NCI-H1417 treated with DMSO at 0.1 percent for 48 hours (cell line): ENCODE measurements at places on chromosomes 2 and 18.
A peak's percentile ranks its signal among the peaks of the same experiment; 100 is the strongest.

- no peak for DNase-seq
These were observed 189.9 kb upstream of the NDUFV2 start for GRCh38 chr18:8912348-8913326.

- no peak for DNase-seq
These were observed 828.7 kb downstream of the SUCLG1 start for GRCh38 chr2:83630351-83630750.

DNA sequence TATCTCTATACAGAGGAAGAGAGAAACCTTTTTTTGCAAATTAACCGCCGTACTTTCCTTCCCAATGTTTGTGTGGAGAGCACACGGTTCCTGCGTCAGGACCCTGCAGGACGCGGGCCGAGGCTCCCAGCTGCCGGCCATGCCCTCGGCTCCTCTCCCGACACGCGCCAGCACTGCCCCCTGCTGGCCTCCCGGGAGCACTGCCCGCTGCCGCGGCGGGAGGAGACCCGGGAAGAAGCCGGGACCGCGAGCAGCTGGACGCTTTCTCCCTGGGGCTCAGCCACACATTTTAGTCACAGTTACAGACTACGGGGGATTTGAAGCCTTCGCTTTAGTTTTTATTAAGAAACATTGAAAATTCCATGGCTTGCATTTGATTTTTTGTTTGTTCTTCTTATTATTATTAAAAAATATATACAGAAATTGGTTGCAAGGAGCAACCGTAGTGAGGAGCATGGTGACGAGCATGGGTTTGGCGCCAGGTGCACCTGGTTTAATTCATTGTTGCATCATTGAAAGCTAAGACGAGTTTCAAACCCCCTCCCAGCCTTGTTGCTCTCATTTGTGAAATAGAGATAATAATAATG lies 401.2 kb downstream of the GALR1 start:
- DNase-seq, result peak; percentile 77

GRCh38 chr2:135786823-135787222 lies 45.2 kb downstream of the UBXN4 start:
- DNase-seq, result no peak

GRCh38 chr2:202098291-202098690 lies 25.2 kb downstream of the KIAA2012 start:
- DNase-seq, result no peak

- no peak for DNase-seq
These were observed 23.6 kb upstream of the LHCGR start for GRCh38 chr2:48779019-48779716.

GRCh38 chr2:198595721-198596120 lies 791.3 kb downstream of the PLCL1 start:
- no peak for DNase-seq

DNA sequence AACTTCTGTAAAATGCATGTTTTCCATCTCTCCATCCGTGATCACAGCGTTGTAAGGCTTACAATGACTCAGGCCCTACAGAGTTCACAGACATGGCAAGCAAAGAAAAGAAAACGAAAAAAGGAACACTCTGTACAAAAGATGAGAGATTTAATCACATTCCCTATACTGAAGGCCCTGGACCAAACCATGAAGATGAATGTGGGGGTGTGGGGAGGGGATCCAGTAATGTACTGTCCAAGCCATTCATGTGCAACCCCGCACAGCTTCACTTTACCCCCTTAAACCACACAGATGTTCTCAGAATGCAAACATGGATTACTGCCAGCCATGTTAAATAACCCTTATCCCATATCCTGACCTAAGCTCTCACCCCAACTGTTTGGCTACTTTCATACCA lies 391.1 kb downstream of the NCKAP5 start:
- DNase-seq, result no peak

DNA sequence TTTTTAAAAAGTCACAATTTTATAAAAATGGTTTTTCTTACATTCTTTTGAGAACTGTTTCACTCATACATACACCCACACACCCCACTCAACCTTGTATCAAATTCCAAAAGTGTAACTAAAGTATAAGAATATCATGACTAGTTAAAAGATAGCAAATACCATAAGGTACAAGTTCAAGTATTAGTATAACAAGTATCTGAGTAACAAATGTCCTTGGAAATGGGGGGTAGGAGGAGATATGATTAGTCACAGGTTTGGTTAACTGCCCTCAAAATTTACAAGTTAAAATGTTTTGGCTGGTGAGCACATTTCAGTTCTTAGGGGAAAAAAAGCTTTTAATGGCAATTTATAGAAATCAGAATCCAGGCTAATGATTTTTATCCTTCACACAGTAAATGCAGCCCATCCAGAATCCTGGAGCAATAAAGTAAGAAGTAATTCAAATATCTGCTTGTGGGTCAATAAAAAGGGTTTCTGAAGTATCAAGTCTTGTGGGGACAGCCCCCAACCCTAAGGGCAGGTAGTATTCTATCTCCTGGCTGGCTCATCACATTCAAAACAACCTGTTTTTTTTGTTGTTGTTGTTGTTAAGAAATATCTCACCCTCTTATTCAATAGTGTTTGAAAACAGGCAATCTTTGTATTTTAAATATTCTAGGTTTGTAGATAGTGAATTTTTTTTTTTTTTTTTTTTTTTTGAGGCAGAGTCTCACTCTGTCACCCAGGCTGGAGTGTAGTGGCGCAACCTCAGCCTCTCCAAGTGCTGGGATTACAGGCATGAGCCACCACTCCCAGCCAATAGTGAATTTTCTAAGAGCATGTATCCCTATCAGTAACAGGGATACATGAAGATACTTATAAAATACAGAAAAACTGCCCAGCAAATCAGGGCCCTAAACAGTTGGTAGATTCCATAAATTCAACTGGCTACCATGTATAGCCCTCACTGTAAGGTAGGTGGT lies 14.5 kb downstream of the IAH1 start:
- DNase-seq, result no peak

DNA sequence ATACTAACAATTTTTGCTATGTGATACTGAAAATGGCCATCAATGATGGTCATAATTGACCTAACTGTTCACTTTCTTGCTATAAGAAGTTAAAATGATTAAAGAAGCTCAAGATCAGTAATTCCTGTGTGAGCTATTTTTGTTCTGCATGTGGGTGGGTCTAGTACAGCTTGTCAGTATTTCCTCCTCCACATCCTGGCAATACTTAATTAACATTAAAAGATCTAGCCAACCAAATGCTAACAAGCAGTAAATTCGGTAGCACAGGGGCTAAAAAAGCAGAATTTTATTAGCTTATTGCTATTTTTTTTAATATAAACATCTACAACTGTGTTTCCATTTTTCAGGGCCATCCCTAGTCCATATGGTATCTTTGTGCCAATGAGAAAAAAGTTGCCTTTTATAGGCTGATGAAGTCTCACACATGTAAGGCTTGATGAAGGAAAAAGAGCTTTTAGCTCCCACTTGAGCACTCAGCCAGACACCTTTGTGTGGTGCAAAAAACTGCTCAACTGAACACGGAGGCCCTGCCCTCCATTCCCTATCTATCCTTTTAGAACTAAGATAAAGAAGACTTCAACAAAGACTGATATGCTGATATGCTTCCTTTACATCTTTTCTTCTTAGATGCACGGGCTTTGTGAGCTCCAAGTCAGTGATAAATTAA lies 4.9 kb upstream of the PNO1 start:
- DNase-seq, result no peak

DNA sequence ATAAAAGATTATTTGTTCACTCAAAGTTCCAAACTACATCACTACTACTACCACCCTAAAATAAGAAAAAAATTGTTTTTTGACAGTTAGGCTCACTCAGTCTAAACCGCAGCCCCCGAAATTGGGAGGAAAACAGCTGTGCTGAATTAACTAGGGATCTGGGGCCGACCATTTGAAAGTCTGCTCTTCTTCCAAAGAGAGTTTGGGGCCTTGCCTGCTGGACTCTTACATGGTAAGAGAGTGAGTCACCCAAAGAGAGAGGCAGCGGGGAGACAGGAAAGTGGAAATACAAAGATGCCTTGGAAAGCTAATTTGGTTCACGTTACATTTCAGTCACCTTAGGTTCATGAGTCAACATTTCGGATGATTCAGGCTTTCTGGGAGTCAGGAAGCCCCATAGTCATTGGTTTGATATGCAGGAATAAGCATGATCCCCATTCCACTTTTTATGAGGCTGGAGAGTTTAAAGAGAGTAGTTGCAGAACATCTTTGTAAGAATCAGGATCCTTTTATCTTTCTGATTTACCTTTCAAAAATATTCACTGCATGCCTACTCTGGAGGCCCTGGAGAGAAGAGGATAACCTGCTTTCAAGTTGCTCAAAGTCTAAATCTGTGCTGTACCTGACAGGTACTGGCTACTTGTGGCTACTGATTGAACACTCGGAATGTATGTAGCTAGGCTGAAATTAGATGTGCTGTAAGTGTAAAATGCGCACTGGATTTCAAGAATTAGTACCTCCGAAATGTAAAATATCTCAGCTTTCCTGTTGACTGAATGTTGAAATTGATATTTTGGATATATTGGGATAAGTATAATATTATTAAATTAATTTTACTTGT lies 995 bp upstream of the RTN4 start:
- DNase-seq, result peak; percentile 54

DNA sequence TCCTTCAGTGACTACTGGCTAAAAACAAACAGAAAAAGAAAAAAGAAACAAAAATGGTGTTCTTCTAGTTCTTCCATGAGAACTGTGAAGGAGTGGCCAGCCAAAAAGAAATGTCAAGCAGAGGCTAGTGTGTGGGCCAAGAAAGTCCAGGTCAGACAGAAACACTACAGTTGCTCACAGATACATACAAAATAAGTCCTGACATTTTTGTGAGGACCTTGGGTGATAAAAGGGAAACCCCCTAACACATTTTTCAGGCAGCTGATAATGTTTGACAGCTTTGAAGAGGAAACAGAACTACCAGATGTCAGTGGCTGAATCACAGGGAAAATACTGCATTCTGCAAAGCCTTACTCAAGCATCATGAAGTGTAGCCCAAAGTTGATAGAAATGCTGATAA lies 28.1 kb downstream of the ARHGAP25 start:
- no peak for DNase-seq

DNA sequence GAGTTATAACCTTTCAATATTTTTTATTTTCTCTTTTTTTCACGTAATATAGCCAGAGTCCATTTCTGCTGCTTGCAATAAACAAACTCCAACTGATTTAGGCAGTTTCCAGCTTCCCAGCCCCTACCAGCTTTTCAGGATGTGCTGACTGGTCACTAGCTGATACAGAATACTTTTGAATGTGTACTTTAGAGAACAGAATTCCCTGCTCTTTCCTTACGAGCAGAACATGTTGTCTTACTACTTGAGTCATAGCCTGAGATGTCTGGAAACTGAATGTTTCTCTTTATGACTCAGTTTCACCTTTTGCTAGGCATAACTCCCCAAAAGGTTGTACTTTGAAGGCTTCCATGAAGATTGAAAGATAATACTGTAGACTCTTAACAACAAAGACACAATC lies 44.5 kb upstream of the KCNE4 start:
- no peak for DNase-seq

DNA sequence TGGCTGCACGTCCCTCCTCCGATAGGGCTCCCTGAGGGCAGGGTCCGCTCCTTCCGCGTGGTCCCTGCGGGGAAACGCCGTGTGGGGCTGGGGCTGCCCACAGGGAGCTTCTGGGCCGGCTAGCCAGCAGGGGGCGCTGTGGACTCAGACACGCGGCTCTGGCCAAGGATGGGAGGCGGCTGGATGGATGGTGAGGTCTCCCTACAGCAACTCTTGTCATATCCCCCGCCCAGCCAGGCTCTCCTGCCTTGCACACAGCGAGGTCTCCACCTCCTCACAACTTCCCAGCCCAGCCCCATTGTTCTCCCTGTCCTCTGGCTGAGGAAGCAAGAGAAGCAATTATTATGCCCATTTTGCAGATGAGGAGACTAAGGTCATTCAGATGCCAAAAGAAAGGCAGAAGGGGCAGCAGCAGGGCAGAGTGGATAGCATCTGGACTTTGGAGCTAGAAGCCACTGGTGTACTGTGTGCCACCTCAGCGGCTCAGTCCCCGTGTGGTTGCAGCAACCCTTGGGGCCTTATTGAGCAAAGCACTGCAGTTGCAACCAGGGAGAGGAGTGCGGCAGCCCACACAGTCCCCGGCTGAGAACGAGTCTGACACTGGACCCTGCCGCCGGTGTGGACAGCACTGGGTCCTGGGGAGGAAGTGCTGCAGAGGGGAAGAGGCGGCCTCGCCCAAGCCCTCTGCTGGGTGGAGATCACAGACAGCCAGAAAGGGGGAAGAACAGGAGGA lies 99.0 kb downstream of the ZFP36L2 start:
- no peak for DNase-seq

GRCh38 chr2:110866466-110866865 lies 134.1 kb downstream of the ACOXL start:
- no peak for DNase-seq

DNA sequence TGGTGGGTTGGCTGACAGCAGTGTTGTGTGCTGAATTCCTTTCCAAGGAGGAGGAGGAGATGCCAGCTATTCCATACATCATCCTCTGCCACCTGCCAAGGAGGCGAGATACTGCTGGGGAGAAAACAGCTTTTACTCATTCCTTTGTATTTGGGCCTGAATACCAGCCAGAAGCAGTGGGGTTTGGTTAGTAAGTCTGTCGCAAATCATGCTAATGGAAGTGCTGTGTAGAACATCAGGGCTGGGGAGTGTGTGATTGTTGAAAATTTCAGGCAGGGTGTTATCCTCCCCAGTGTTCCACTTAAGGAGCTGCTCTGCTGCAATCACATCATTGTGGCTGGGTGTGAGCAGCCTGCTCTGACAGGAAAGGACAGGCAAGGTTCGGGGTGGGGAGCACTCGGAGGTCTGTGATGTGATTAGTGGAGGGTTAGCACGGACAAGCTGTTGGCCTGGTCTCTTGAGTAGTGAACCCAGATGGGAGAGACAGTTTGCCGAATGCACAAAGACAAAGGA lies 128.2 kb upstream of the DLX2 start:
- no peak for DNase-seq

DNA sequence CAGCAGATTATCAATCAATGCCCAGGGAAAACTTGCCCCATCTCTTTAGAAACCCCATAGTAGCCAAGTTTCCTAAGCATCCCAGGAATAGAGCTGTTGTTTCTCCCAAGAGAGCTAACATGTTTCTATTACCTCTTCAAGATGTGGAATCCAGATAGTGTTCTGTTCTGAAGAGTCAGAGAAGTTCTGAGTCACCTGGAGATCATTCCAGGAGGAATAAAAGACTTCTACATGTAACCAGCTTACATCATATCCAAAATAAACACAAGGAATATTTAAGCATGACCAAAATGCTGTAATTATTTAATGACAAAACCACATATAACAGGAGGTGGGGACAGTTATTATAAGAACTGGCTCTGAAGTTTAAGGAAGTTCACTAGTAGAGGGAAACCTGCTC lies 51.0 kb upstream of the GORASP2 start:
- DNase-seq, result no peak

- DNase-seq, result no peak
These were observed 234.0 kb upstream of the SLC14A2 start for GRCh38 chr18:45381282-45381681.

GRCh38 chr2:6916224-6916623 lies 988 bp upstream of the RNF144A start:
- no peak for DNase-seq

- DNase-seq, result no peak
These were observed 420.2 kb upstream of the MEX3C start for GRCh38 chr18:51617572-51618260.

GRCh38 chr2:138979131-138979785 lies 199.1 kb upstream of the NXPH2 start:
- DNase-seq, result no peak
